H9 (cell line): ENCODE measurements at places on chromosomes 3 and 15. TPM values are rescaled to one million over a fixed set of nuclear protein-coding genes. Genes with fewer than 3 reads are reported as not detected.

GRCh38 chr3:101803173-101803782 is 24.3 kb downstream of the NXPE3 start:
- H3K4me1 ChIP-seq = 0 out of 2 replicates have a peak, but pooled peaks cover 2% of the 10 kb centered on the region
- no peak for DNase-seq
- H3K36me3 ChIP-seq = peaks cover 26% of the 10 kb centered on the region
- H3K4me3 ChIP-seq = no peak overlapping the region
- no peaks in the 10 kb centered on the region for H3K27me3 ChIP-seq
- H3K27ac ChIP-seq = no peak overlapping the region

GRCh38 chr3:24493746-24494617 is 668 bp downstream of the THRB start:
- H3K27me3 ChIP-seq = peaks cover 6% of the 10 kb centered on the region; the same call in 1 of the 2 replicates
- peak overlapping the region; percentile 95 for H3K4me3 ChIP-seq
- DNase-seq = peak; percentile 57
- H3K27ac ChIP-seq = no peak overlapping the region
- peaks cover 13% of the 10 kb centered on the region; the same call in 1 of the 2 replicates for H3K4me1 ChIP-seq

DNA sequence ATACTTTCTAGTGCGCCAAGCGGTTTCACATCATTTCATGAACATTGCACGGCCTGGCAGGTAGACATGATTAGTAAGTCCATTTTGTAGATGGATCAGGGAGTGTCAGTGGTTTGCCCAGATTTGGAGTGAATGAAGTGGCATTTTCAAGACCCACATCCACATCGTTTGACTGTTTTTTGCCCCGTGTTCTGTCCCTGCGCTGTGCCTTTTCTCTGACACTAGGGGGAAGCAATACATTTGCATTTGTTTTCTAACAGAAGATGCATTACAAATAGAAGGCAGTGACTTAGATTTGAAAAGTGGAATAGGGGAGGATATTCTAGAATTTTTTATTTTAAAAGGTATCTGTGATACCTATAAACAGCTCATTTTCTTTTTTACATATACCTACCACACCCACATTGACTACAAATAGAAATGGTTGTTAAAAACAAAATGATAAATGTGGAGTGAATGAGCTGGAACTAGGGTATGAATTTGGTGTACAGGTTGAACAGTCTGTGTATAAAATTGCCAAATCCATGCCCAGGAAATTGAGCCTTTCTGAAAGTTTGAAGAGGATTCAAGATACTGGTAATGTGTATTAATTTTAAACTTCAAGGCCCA is 98.0 kb downstream of the USP13 start:
- peaks cover 23% of the 10 kb centered on the region for H3K36me3 ChIP-seq
- H3K27ac ChIP-seq = no peak overlapping the region
- H3K4me3 ChIP-seq = no peak overlapping the region
- H3K4me1 ChIP-seq = no peaks in the 10 kb centered on the region; the same call in 1 of the 2 replicates
- H3K27me3 ChIP-seq = no peaks in the 10 kb centered on the region
- DNase-seq = no peak

DNA sequence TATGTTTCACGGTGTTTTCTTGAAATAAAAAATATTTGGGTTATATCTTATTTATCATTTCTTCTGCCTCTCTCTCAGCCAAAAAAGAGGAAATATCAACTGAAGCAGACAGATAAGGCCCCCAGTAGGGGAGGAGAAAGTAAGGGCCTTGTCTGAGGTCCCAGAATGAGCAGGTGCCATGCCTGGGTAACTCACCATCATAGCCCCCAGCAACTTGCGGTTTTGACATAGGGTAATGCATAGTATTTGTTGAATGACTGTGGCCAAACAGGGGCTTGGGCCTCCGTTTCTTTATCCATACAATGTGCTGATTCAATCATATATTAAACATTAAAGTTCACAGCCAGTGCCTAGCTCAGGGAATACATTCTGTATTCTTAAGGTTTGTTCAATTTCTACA is 119.6 kb downstream of the ABI3BP start:
- no peaks in the 10 kb centered on the region for H3K4me1 ChIP-seq
- H3K4me3 ChIP-seq = no peak overlapping the region
- H3K36me3 ChIP-seq = no peaks in the 10 kb centered on the region
- H3K27me3 ChIP-seq = no peaks in the 10 kb centered on the region
- DNase-seq = no peak
- H3K27ac ChIP-seq = no peak overlapping the region

- peaks cover 2% of the 10 kb centered on the region; the same call in 1 of the 2 replicates for H3K4me1 ChIP-seq
- H3K4me3 ChIP-seq = peak overlapping the region; percentile 62
- DNase-seq = no peak
- peaks cover 39% of the 10 kb centered on the region for H3K36me3 ChIP-seq
- H3K27me3 ChIP-seq = no peaks in the 10 kb centered on the region; the same call in 1 of the 2 replicates
Observed at GRCh38 chr3:184360929-184361531, 375 bp downstream of the CLCN2 start.

DNA sequence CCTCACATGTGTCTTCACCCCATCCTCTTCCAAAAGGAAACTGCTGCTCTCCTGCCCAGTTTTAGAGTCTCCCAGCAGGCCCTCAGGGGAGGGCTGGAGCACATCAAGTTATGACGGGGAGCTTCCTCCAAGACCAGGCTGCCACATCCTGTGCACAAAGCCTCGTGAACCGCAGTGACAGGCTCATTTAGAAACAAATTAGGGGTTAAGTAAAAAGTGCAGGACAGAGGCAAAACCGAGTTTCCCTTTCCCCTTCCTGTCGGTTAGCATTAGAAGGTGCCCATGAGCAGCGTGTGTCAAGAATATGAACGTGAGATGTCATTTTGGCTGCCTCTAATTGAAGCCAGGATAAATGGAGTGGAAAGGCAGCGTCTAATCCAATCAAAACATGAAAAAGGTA is 199.7 kb downstream of the ARRDC4 start:
- H3K27ac ChIP-seq = no peak overlapping the region
- no peaks in the 10 kb centered on the region for H3K27me3 ChIP-seq
- H3K36me3 ChIP-seq = no peaks in the 10 kb centered on the region
- DNase-seq = no peak

DNA sequence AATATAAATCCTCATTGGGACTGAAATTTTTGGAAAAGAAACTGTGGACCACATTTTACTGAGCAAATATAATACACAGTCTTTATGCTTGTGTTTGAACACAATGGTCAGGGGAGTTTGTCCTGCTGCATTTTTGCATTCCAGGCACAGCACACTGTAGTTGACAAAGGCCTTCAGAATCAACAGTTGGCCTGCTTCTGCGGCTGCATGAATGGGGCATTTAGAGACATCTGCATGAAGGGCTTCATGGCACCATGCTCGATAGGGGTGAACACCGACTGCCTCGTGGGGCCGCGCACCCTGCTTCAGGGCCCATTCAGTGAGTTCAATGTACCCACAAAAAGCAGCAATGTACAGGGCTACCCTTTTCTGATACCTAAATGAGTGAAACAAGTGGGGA is 15.4 kb upstream of the COMMD2 start:
- no peak overlapping the region for H3K4me3 ChIP-seq
- H3K27me3 ChIP-seq = no peaks in the 10 kb centered on the region
- DNase-seq = no peak
- no peaks in the 10 kb centered on the region; the same call in 1 of the 2 replicates for H3K4me1 ChIP-seq

DNA sequence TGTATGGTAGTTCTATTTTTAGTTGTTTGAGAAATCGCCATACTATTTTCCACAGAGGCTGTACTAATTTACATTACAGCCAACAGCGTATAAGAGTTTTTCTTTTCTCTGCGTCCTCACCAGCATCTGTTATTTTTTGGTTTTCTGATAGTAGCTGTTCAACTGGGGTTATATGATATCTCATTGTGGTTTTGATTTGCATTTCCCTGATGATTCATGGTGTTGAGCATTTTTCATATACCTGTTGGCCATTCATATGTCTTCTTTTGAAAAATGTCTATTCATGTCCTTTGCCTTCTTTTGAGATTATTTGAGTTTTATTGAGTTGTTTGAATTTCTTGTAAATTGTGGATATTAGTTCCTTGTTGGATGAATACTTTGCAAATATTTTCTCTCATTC is 114.6 kb downstream of the LRRK1 start:
- H3K4me1 ChIP-seq = no peaks in the 10 kb centered on the region
- no peaks in the 10 kb centered on the region for H3K27me3 ChIP-seq
- no peak overlapping the region for H3K4me3 ChIP-seq
- no peak for DNase-seq
- no peak overlapping the region for H3K27ac ChIP-seq

DNA sequence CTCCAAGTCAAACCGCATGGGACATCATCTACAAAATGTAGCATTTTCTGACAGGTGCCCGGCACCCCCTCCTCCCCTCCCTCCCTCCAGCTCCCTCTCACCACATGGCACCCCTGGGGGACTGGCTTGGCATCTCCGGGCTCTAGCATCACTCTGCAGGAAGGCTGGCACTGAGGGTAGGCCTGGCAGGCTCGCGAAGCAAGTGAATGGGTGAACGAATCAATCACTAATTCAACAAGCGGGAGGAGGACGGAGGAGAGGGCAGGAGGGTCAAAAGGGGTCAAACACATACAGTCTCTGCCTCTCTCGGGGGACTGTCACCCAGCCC is 155.7 kb downstream of the NUP210 start:
- no peak overlapping the region for H3K4me3 ChIP-seq
- H3K27ac ChIP-seq = no peak overlapping the region
- peaks cover 3% of the 10 kb centered on the region; the same call in 2 of the 3 replicates for H3K36me3 ChIP-seq
- H3K27me3 ChIP-seq = no peaks in the 10 kb centered on the region
- no peak for DNase-seq
- H3K4me1 ChIP-seq = peaks cover 6% of the 10 kb centered on the region; the same call in 1 of the 2 replicates

GRCh38 chr3:197960694-197961581 is 921 bp downstream of the LMLN start:
- no peaks in the 10 kb centered on the region for H3K27me3 ChIP-seq
- H3K36me3 ChIP-seq = peaks cover 10% of the 10 kb centered on the region
- DNase-seq = no peak
- H3K4me3 ChIP-seq = peak overlapping the region; percentile 91
- H3K4me1 ChIP-seq = peaks cover 2% of the 10 kb centered on the region; the same call in 1 of the 2 replicates
- no peak overlapping the region for H3K27ac ChIP-seq

- peak within 1 kb of the TSS; percentile 90 for H3K4me3 ChIP-seq
- DNase-seq = peak; percentile 67
- H3K36me3 ChIP-seq = peaks cover 10% of the 10 kb centered on the region
- H3K4me1 ChIP-seq = peaks cover 7% of the 10 kb centered on the region; the same call in 1 of the 2 replicates
- peak within 1 kb of the TSS; percentile 60 for H3K27ac ChIP-seq
- no peaks in the 10 kb centered on the region for H3K27me3 ChIP-seq
Observed at GRCh38 chr15:66293419-66294156, at the start of gene DIS3L. Gene DIS3L (plus strand): TSS chr15:66293568. CDS start chr15:66293597, 29 bp downstream.

- no peaks in the 10 kb centered on the region for H3K36me3 ChIP-seq
- no peak overlapping the region for H3K27ac ChIP-seq
- no peak overlapping the region for H3K4me3 ChIP-seq
- no peaks in the 10 kb centered on the region for H3K27me3 ChIP-seq
- no peak for DNase-seq
Observed at GRCh38 chr15:27686971-27687370, 412.1 kb downstream of the OCA2 start.

Gene LINGO1
- total RNA-seq = 41.6 and 42.6 TPM in 2 replicates

Gene DUOX1
- 2.3 and 2.6 TPM in 2 replicates for total RNA-seq

Gene INSYN1
- 1.9 and 2.5 TPM in 2 replicates for total RNA-seq

Gene A4GNT
- not detected in 2 replicates for total RNA-seq

Gene FILIP1L
- 0.07 and 0.22 TPM in 2 replicates for total RNA-seq

Gene SLC6A11
- 1.5 and 1.9 TPM in 2 replicates for total RNA-seq

Gene TMEM207
- total RNA-seq = not detected in 2 replicates

Gene SLC28A1
- 0.13 TPM in 1 of 2 replicates, not detected in the other for total RNA-seq
